ENCODE measurements at places on chromosomes 6 and 20.

DNA sequence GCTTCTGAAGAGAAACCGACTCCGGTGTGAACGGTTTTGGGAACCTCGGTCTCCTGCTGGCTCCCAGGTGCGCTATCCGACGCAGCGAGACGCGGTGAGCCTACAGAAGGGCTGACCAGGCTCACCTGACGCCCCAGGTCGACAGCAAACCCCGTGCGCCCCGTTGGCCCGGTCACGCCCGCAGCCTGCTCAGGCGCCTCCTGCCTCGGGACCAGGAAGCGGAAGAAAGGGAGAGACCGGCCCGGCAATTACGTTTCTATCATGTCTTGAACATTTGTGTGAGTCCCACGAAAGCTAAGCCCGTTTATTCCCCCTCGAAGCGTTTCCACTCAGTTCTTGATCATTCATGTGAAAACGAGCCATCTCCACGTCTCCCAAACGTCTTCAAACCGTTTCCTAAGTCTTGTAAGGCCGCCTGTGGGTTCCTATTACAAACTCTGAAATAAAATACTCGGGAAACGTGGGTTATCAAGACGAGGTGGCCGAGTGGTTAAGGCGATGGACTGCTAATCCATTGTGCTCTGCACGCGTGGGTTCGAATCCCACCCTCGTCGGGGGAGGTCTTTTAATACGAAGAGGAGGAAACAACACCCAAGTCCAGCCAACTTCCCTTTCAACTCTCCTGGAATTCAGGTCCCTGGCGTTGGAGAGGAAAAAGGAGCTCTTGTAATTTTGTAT, 150.5 kb upstream of the PRSS16 start:
- no peak for DNase-seq

DNA sequence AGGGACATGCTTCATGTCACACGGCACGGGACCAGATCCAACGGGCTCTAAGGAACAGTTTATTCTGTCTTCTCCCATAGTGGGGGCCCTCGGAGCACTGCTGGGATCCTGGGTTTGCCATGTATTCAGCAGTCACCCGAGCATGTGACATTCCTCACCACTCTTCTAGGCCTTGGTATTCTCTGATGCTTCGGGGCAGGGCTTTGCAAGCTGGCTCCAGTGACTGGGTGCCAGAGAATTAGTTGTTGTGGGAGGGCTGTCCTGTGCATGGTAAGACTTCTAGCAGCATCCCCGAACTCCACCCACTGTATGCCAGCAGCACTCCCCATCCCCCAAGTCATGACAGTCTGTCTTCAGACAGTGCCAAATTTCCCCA, 5.4 kb downstream of the CCN5 start:
- no peak for DNase-seq

- DNase-seq: no peak
Measured at GRCh38 chr6:84350397-84350796, 123.0 kb upstream of the CEP162 start.

DNA sequence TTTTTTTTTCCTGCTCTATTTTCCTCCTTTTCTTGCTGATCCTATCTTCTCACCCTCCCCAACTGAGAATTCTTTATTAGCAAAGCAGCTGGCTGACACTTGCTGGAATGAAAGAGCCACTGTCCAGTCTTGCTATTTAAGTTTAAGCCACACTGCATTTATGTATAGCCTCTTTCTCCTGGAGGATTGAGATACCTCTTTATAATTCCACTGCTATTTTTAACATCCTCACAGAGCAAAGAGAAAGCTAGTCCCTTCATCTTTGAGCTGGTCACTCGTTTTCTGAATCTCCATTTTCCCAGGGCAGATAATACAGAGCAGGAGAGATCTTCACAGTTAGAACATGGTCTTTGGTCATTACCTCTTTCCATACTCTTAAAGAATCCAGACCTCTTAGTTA, 36.0 kb upstream of the EEF1A1 start:
- DNase-seq: no peak

DNA sequence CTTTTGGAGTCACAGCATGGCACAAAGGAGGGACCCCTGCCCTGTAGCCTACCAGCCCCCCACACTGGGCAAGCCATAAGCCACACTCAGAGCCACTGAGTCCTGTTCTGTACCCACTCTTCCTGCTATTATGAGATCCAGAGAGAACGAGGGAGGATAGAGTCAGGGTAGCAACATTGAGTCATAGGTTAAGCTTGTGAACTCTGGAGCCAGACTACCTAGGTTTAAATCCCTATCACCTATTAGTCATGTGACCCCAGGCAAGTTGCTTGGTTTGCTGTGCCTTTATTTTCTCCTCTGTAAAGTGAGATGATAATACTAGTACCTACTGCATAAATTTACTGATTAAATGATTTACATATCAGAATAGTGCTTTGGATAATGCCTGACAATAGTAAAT, 540 bp downstream of the CNBD2 start:
- no peak for DNase-seq

DNA sequence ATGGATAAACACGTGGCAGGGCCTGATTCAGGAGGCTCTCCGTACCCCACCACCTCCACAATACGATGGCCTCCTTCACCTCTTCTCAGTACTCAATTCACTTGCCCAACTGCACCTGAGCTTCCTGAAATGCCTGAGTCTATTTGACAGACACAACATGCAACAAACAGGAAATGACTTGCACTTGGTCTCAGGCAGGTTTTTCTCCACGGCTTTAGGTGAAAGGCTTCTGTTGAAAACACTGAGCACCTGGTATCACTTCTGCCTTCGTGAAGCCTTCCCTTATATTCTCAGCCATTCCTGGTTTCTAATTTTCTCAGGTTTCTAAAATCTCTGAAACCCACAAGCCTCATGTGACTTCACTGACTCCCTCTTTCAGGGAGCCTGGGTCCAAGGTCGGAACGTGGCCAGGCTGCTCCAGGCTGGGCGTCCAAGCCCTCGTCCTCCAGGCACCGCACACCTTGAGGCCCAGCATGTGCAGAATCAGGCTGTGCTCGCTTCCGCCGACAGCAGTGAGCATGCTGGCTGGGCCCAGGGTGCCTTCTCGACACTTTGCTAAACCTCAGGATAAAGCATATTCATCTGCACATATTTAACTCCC, 34.7 kb downstream of the TAF4 start:
- no peak for DNase-seq

DNA sequence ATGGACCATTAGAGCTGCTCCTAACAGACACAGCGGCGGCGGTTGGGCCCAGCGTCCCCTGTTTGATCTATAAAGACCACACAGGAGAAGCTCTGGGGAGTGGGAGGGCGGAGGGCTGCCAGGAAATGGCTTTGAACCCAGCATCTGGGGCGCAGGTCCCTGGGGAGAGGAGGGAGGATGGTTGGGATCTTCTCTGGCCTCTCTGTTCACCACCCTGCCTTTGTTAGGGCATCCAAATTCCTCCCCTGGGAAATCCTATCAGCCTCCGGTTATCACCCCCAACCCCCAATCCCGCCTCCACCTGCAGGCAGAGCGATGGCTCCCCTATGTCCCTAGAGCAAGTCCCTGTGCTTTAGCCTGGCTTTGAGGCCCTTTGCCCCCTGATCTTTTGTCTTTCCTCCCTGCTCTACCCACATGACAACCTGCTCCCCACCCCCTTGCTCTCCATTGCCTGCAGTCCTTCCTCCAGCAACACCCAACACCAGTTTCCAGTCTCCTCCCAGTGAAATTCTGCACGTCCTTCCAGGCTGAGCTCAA, 7.1 kb downstream of the XKR7 start:
- no peak for DNase-seq

DNA sequence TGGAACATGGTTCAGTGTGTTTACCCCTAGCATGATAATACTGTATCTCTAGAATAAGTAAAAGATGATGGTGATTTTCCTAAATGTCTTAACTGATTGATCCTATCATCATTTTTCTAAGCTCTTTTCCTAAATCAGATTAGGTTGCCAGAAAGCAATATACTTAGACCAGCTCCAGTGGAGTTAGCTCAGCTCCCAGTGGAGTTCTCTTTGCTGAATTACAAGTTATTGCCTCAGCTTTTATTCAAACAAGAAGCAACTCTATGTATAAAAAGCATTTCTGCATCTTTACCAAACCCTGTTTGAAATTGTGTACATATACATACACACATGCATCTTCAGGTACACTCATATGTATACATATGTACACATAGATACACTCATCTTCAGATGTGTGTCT, 44.9 kb downstream of the SNX9 start:
- DNase-seq: no peak

DNA sequence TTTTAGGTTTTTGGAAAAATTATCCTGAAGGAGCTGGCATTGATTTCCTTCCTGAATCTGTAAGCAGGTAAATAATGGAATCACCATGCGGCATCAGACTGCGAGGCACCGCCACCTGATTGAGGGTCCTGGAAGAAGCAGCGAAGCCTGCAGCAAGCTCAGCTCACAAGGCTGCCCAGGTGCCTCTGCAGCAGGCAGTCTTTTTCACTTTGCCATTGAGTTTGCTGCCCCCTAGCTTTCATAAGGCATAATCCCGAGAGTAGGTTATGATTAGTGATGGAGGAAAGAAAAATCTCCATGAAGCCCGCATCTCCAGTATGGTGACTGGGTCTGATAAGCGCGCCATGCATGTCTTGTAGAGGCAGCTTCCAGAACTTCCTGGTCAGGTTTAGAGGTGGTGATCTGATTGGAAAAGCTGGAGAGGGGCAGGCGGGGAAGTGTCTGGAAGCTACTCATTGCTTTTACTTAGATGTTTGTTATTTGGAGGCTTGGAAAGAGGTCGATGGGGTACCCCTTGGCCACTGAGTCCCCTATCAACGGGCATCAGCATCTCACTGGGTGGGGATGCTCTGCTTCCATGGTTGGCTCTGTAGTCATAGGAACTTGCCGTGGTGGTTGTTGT, 26.7 kb downstream of the IYD start:
- DNase-seq: no peak

All from bone marrow (tissue), 2 donors.